ENCODE measurements at places on chromosomes 11 and 22.
A peak's percentile ranks its signal among the peaks of the same experiment; 100 is the strongest.

- DNase-seq, result no peak
Measured at GRCh38 chr11:115645631-115646317, 141.6 kb upstream of the CADM1 start.

- peak; percentile 74 for DNase-seq
Measured at GRCh38 chr22:36144886-36145541, 15.5 kb downstream of the APOL3 start.

DNA sequence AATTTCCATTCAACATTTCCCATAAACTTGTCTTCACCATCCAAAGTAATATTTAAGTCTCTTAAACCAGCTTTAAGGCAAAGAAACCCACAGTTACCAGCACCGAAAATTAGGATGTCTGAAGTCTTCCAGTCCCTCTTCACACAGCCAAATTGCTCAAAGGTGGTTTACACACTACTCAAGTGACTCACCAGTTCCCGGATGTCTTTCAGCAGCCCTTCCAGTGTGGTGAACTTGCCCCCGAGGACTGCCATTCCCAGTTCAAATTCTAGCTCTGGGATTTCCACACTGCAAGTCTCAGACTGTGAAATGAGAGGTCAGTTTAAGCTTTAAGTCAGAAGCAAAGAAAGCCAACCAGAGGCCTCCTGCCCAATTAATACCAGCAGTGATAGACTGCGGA lies 5.1 kb downstream of the ZPR1 start:
- DNase-seq, result no peak

- DNase-seq, result peak; percentile 79
Measured at GRCh38 chr11:8099291-8099899, 18.4 kb downstream of the TUB start.

- DNase-seq, result no peak
Measured at GRCh38 chr22:32331236-32331917, 26.3 kb upstream of the RFPL3 start.

DNA sequence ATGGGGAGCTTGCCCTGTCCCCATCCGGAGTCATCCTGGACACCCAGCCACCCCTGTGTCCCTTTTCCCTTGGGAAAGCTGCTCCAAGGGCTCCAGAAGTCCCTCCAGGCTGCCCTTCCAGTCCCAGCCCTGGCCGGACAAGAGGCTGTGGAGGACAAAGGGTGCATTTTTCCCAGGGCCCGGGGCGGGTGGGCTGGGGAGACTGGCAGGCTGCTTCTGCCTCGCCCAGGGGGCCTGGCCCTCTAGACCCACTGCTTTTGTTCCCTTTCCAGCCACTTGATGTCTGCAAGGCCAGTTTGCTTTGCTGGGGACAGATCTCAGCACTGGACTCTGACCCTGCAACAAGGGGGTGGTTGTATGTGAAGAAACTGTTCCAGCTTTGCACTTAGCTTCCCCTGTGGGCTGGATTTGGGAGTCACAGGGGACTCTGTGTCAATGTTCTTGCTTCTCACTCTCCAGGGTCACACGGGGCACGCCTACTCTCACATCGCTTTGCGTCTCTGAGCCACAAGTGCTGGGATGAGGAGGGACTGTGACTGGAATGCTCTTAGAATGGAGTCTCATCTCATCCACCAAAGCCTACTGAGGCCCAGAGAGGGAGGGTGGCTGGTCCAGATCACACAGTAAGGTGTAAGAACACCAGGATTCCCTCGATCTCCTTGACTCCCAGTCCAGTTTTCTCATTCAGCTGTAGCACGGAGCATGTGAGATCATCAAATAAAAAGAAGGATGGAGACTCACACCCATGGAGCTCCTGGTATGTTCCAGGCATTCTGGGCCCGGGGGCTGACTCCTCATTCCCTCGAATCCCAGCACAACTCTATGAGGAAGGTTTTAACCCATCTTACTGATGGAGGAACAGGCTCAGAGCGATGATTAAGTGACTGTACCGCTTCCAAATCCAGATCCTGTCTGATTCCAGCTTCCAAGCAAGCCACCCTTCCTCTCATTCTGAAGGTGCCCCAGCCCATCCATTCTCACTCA lies 59.9 kb downstream of the FBXO7 start:
- DNase-seq, result no peak

DNA sequence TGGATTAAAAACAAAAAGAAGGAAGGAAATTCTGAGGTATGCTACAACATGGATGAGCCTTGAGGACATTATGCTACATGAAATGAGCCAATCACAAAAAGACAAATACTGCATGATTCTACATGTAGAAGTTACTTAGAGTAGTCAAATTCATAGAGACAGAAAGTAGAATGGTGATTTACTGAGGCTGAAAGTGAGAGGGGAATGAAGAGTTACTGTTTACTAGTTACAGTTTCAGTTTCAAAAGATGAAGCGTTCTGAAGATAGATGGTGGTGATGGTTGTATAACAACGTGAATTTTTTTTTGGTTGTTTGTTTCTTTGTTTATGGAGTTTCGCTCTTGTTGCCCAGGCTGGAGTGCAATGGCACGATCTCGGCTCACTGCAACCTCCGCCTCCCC lies 9.5 kb downstream of the OR5P2 start:
- no peak for DNase-seq

- peak; percentile 65 for DNase-seq
Measured at GRCh38 chr22:40202225-40202944, 24.7 kb downstream of the TNRC6B start.

- no peak for DNase-seq
Measured at GRCh38 chr11:33452836-33453624, 195.8 kb downstream of the HIPK3 start.

- no peak for DNase-seq
Measured at GRCh38 chr11:26651916-26652315, 69.9 kb downstream of the SLC5A12 start.

DNA sequence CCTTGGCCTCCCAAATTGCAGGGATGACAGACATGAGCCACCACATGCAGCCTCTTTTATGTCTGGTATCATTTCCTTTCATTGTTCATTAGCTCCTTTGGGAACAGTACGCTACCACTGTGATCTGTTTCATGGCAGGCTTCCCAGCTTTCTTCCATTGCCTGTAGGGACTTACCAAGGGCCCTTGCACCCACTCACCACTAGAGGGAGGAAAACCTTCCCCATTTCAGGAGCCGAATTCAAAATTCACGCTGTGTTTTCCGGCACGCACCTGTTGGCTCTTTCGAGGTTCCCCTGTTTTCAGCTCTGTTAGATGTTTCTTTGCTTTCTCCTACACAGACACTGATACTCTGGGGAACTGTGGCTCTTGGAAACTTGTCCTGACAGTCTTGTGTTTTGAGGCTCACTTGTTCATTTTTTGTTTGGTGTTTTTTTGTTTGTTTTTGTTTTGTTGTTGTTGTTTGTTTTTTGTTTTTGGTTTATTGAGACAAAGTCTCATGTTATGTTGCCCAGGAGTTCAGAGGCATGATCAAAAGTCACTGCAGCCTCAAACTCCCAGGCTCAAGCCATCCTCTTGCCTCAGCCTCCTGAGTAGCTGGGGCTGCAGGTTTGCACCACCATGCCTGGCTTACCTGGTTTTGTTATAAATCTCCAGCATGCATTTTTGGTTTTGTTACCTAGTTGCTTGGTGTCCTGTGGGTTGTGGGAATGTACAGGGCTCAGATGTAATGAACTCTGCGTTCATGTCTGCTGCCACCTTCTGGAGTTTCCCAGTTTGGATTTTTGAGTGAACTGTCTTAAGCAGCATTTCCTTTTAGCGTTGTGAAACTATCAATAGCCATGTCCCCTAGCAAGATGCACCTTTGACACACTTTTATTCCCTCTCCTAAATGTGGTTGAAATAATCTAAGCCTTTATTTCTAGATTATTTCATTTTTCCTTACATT lies 2.3 kb downstream of the KRTAP5-11 start:
- DNase-seq, result peak; percentile 69

DNA sequence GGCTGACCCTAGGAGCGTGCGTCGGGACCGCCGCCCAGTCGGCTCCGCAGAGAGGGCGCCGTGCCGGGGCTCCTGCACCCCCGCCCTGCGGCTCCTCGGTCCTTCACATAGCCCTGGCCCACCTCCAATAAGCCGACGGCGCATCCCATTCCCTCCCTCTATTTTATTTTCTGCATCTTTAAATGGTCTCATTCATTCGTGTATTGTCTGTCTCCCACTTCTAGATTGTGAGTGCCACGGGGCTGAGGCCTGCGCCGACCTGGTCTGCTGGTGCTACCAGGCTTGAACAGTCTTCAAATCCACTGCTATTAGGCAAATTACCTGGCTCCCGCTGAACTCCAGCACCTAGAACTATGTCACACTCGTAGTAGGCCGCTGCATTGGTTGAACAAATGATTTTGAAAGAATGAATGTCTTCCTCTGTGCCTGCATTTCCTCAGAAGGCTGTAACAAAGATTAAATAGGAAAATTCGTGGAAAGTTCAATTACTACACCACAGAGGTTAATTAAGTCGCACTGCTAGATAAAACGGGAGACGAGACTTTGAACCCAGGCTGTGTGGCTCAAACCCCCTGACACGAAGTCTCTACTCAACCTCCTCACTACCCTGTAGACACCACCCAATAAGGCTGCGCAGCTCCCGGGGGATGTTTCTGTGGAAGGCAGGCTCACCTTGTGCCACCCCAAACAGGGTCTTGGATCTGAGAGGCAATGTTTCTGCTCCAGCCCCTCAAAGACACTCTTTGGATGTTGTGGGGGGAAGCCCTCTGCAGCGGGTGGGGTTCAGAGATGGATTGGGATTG lies 1.2 kb upstream of the PPP1R14B start:
- peak; percentile 36 for DNase-seq

- no peak for DNase-seq
Measured at GRCh38 chr11:61437496-61437895, 7.6 kb downstream of the SDHAF2 start.

GRCh38 chr22:40817737-40818136 lies 1.4 kb downstream of the SLC25A17 start:
- no peak for DNase-seq

DNA sequence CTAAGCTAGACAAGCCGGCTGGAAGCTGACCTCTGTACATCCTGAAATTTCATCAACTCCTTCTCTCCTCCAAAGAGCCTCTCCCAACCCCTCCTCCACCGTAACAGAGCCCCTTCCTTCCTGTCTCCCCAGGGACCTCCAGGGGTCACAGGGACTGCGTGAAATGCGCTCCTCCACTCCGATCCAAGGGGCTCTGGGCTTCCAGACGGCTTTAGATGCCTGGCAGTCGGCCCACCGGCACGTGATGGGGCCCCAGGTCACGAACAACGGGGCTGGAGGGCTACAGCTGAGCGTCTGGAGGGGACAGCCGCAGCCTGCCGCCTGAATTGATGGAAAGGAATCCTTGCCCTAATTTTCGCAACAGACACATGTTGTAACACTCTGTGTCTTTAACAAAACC lies 264.1 kb downstream of the MN1 start:
- DNase-seq, result no peak

- DNase-seq, result no peak
Measured at GRCh38 chr22:17919276-17920144, 104.9 kb downstream of the MICAL3 start.

DNA sequence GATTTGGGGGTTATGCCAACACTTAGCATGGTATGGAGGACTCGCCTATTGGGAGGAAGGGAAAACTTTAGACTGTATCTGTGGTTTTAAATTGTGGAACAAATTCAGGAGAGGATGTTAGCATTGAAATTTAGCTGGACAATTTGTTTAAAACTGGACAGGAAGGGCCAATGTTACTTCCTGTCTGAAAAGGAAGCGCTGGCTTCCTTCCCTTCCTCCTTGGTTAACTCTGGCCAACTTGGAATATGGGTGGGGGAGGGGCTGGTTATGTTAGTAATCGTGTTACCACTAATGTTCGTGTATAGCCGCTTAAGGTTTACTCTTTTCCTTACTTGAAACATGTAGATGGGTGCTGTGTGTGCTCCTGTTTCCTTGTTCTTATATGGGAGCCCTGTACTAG lies 13.9 kb downstream of the CTNND1 start:
- no peak for DNase-seq

GRCh38 chr22:24115247-24116207 lies 65.8 kb upstream of the SUSD2 start:
- DNase-seq, result no peak

DNA sequence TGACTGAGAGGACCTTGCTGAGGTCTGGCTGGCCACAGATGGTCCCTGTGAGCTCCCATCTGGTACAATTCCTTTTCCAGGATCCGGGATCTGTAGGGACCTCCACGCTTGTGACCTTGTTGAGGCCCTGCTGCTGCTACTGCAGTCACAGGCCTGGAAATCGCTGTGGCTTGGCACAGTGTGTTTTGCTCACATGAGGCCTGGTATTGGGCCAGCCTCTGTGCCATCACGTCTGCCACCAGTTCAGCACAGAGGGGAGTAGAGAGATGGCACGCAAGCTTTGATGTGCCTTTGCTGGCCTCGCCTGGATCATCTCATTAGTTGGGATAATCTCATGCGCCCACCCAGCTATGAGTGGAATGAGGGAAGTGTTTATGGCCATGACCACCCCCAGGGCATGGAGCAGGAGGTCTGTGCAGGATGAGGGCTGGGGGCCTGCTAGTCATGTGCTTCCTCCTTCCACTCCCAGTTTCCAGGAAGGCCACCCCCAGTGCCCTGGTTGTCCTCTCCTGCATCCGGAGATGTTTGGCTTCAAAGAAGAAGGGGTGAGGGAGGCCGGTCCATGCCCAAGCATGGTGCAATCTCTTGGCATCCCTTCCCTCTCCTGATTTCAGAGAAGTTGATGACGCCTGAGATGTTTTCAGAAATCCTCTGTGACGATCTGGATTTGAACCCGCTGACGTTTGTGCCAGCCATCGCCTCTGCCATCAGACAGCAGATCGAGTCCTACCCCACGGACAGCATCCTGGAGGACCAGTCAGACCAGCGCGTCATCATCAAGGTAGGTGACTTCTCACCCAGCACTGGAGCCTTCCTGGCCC lies 22.4 kb downstream of the DERL3 start:
- DNase-seq, result no peak

GRCh38 chr11:65473278-65473860 lies 25.5 kb upstream of the MALAT1 start:
- no peak for DNase-seq

DNA sequence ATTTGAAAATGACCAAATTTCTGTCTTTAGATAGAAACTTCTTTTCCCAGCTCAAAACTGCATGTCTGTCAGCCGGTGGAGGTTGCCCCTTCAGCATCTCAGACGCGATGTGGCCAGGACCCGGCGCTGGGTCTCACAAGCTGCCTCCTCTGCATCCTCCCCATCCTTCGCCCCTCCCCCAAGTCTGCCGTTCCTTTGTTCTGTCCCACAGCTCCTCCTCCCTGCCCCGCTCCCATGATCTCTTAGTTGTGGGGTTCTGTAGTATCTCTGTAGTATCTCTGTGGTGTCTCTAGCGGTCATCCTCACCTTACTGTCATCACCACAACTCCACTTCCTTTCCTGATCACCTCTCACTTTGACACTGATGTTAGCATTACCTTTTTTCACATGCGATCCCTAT lies 49.9 kb downstream of the TRAF6 start:
- DNase-seq, result no peak

DNA sequence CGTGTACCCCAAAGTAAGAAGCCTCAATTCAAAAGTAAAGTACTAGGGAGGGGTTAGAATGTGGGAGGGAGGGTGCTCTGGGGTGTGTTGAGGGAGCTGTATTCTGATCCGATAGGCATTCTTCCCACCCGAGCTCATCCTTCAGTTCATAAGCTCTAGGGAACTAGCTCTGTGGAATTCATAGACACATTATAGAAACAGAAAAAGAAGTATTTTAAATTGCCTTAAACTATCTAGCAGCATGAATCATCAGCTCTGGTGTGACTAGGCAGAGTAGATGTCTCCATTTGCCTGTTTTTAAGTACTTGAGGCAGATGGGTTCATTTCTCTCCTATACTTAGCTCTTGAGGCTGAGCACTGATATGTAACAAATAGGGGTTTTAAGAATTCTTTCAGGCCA lies 7.3 kb upstream of the SGSM3 start:
- no peak for DNase-seq

GRCh38 chr22:26981111-26981510 lies 323.7 kb downstream of the MIAT start:
- DNase-seq, result no peak

All from hematopoietic multipotent progenitor cell treated with erythropoietin and hydrocortisone succinate and interleukin-3 and kit ligand, for 8 days (in vitro differentiated cells).